ENCODE measurements at places on chromosomes 4 and X.

GRCh38 chr4:167419468-167420140 is 185.3 kb upstream of the SPOCK3 start:
- DNase-seq = no peak

DNA sequence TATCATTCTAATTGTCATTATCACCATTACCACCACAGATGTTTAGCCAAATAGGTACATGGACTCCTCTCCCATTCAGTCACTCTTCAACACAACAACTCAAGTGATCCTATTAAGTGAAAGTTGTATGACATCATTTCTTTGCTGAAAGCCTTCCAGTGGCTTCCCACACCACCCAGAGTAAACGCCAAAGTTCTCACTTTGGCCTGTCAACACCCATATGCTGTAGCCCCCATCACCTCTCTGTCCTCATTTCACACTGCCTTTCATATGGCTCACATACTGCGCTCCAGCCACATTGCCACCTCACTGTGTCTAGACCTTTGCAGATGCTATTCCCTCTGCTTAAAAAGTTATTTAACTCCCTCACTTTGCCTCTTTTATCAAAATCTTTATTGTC is 682.3 kb downstream of the ADGRL3 start:
- no peak for DNase-seq

DNA sequence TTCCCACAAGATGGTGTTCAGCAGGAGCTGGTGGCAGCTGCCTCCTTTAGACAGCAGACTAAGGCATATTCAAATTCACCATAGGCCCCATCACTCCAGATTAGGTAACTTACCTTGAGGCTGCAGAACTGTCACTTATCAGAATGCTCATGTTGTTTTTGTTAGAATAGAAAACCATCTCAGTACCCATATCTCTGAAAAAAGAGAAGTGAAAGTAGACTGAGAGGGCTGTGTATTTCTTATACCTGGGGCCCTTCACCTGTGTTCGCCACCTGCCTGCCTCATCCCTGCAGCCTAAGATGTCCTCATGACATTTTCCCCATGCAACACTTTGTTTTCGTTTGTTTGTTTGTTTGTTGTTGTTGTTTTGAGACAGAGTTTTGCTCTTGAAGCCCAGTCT is 32.9 kb upstream of the SPRY1 start:
- no peak for DNase-seq

DNA sequence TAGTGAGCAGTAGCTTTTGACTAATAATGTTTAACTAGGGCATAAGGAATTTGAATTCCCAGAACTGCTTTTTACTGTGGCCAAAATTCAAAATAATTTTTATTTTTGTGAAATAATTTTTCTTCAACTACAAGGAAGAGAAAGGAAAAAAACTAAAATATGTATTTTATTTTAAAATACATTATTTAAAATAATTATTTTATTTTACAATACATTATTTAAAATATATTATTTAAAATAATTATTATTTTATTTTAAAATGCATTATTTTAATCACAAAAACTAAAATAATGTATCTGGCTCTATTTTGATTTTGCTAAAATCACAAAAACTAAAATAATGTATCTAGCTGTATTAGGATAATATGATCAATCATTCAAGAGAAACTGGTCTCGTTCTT is 210.4 kb downstream of the RELL1 start:
- no peak for DNase-seq

DNA sequence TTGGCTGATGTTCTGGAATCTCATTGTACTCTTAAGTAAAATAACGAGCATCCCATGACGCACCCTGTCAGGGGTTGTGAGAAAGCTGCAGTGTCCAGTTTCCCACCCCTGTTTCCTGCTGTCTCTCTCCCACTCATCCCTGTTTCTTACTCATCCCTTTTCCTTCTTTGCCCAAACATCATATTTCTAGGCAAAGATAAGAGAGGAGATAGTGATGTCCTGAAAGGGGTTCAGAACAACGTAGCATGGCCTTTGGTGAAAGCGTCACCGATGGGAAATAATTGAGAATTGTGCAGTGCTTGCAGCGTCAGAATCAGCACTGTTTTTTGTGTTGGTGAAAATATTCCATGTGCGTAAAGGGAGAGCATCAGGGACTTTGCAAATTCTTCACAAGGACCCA is 23.5 kb upstream of the TMEM165 start:
- DNase-seq = no peak

GRCh38 chrX:138345801-138346200 is 365.7 kb downstream of the FGF13 start:
- DNase-seq = no peak
